ENCODE measurements at places on chromosomes 12 and 14.

DNA sequence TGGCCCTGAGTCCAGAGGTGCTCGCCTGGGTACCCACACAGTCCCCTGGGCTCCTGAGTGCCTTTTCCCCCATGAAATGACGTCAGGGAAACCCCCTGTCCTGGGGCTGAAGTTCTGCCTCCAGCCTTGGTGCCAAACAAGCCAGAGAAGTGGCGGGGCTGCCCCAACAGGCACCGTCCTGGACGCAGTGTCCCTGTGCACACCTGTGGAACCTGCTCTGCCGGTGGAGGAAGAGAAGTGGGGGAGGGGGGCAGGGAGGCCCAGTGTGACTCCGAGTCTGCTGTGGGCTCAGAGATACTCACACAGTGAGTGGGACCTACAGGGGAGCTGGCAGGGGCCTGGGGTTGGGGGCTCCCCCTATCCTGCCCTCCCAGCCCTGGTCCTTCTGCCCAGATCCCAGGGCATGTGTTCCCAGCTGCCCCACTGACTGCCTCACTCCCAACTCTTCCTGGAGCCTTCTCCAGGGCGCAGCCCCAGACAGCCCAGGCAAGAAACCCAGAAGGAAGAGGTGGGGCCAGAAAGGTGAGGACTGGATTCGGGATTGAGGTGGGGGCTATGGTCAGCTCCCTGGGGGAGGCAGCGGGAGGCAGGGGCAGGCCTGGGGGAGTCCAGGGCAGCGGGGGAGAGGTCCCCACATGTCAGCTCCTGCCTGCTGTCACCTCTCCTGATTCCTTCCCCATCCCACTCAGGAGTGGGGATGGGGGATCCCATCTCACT lies 24.7 kb downstream of the CCDC85C start:
- DNase-seq, result no peak

DNA sequence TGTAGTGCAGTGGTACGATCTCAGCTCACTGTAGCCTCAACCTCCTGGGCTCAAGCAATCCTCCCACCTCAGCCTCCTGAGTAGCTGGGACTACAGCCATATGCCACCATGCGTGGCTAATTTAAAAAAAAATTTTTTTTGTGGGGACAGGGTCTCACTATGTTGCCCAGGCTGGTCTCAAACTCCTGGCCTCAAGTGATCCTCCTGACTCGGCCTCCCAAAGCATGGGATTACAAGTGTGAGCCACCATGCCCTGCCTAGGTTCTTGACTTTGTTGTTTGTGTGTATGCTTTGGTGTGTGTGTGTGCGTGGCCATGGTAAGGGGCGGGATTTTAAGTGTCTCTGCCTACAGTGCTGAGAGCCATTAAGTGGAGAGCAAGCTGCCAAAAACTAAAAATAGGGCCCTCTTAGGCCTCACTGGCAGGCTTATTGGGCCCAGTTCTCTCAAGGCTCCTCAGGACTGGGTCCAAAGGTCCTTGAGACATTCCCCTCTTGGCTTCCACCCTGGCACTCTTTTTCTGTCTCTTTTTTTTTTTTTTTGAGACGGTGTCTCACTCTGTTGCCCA lies 5.1 kb downstream of the COX14 start:
- DNase-seq, result no peak

GRCh38 chr12:9760699-9761418 lies at the start of gene CD69:
TSS of gene CD69 (minus strand) at chr12:9760901. CDS start at chr12:9760820, 81 bp downstream.
- no peak for DNase-seq

DNA sequence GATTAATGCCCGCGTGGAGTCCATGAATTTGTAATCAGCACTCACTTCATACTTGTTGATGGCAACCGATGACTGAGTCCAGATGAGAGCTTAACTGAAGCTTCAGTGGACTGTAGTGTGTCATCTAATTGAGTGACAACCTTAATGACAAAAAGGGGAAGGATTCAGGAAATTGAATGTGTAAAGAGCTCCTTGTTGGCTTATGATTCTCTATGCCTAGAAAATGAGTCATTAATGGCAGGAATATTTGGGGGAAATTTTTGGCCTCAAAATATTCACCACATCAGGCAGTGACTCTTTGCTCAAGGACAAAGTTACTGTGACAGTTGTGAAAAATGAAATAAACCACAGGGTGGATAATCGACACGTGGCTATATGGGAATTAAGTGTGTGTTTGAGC lies 55.3 kb upstream of the STON2 start:
- no peak for DNase-seq

- no peak for DNase-seq
These were observed 25.7 kb downstream of the TBC1D15 start for GRCh38 chr12:71865166-71865713.

DNA sequence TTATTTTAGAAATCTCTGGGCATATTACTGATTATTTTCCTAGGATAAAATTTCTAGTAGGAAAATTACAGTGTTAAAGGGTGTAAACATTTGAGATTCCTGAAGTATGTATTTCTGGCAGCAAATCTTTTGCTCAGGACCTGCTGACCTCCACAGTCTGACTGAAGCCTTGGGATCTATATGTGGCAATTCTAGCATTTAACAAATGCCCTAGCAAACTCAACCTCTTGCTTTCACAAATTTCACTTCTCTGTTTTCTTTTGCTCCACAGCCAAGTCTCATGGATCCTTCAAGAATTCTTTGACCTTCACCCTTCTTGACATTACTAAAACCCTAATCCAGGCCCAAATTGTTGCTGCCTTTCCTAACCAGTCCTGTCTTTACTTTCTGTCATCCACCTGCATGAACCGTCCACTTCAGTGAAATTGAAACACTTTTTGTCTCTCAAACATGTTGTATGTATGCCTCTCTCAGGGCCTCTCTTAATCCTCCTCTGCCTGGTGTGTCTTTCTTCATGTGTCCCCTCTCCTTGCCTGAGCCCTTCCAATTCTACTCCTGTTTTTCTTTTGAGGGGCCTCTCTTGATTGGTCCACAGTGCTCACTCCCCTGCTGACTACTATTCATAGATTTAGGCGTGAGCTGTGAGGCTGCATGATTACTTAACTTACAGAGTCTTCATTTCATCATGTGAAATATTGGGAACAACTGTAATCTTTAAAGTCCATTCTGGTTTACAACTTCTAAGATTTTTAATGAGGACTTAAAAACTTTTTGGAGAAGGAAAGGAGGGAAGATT lies 5.1 kb upstream of the DYRK4 start:
- DNase-seq, result no peak

GRCh38 chr12:58882826-58883225 lies 37.5 kb downstream of the LRIG3 start:
- DNase-seq, result no peak

DNA sequence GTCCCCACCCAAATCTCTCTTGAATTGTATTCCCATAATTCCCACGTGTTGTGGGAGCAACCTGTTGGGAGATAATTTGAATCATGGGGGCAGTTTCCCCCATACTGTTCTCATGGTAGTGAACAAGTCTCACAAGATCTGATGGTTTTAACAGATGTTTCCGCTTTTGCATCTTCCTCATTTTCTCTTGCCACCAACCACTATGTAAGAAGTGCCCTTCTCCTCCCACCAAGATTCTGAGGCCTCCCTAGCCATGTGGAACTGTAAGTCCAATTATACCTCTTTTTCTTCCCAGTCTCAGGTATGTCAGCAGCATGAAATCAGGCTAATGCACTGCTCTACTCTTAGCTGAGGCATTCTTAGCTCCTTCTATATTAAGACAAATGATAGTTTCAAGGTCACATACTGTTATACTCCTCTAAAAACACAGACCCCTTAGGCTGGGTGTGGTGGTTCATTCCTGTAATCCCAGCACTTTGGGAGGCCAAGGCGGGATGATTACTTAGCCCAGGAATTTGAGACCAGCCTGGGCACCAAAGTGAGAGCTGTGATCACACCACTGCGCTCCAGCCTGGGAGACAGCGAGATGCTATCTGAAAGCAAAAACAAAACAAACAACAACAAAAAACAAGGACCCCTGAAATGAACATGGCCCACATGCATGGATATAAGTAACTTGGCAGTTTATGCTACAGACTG lies 3.6 kb downstream of the SCAF11 start:
- no peak for DNase-seq

- DNase-seq, result no peak
These were observed 425.5 kb downstream of the C12orf50 start for GRCh38 chr12:87603727-87604126.

GRCh38 chr14:71163050-71163841 lies 256.0 kb downstream of the PCNX1 start:
- DNase-seq, result no peak

DNA sequence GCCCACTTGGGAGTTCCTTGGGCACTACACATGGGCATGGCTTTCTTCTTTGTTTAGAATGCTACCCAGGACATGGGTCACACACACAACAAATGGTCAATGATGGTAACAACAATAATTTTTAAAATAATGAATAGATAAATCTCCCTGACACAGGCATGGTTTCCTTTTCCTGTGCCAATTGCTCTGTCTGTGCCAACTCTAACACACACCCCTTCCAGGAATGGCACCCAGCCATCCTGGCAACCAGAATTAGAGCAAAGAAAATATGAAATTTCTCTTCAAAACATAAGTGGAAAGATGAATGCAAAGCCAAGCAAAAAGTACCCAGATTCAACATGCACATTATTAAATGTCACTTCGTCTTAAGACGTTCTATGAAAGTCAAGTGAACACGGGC lies 104.9 kb upstream of the SOX5 start:
- no peak for DNase-seq

GRCh38 chr12:56601503-56601902 lies 28.6 kb downstream of the BAZ2A start:
- no peak for DNase-seq

DNA sequence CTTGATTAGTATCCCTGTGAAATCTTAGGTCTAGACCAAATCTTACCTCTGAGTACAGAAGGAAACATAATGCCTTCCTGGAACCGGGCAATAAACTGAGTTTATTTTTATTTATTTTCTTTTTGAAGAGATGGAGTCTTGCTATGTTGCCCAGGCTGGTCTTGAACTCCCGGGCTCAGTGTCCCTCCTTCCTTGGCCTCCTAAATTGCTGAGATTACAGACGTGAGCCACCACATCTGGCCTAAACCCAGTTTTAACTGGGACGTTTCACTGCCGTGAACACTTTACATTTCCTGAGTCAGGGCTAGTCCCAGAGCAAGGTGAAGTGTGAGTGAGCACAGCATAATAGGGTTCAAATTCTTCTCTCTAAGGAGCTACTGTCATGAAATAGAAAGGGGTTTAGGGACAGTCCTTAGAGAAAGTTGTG lies 671 bp downstream of the GUCY2C start:
- DNase-seq, result no peak

- no peak for DNase-seq
These were observed 40.3 kb downstream of the KTN1 start for GRCh38 chr14:55620277-55620676.

DNA sequence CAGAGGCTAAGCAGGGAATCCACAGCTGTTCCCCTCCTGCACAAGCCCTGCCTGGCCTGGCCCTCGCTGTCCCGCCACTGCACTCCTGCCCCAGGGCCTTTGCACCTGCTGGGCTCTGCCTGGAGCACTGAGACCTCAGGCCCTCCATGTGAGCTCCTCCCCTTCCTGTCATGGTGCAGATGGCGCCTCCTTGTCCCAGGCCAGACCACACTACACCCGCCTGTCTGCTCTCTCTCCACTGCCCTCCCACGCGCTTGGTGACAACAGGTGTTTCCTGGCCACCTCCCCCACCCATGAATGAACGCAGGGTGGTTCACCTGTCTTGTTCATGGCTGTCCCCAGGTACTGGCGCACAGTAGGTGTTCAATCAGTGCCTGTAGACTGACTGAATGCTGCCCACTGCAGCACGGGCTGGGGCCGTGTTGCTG lies 82.9 kb downstream of the NCOR2 start:
- no peak for DNase-seq

GRCh38 chr14:34926552-34926951 lies 51.4 kb upstream of the BAZ1A start:
- no peak for DNase-seq

Measured in NCI-H187 treated with DMSO at 0.1 percent for 48 hours (cell line).